ENCODE measurements at places on chromosomes 7 and 10.

- no peak for DNase-seq
These were observed 15.4 kb upstream of the LYZL1 start for GRCh38 chr10:29273478-29273877.

GRCh38 chr7:11193131-11193867 is 219.6 kb downstream of the PHF14 start:
- DNase-seq: no peak

GRCh38 chr7:36349626-36350025 is 40.0 kb upstream of the ANLN start:
- DNase-seq: no peak

- no peak for DNase-seq
These were observed 12.5 kb downstream of the WDR37 start for GRCh38 chr10:1068380-1069361.

DNA sequence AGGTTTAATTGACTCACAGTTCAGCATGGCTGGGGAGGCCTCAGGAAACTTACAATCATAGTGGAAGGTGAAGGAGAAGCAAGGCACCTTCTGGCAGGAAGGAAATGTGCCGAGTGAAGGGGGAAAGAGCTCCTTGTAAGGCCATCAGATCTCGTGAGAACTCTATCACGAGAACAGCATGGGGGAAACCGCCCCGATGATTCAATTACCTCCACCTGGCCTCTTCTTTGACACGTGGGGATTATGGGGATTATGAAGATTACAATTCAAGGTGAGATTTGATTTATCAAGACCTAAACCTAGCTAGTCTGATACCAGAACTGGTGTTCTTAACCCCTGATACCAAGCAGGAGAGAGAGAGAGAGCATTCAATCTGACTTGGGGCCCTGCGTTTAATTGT is 258.7 kb downstream of the PTEN start:
- no peak for DNase-seq

- DNase-seq: no peak
These were observed 59.6 kb upstream of the CDK13 start for GRCh38 chr7:39890411-39890810.

DNA sequence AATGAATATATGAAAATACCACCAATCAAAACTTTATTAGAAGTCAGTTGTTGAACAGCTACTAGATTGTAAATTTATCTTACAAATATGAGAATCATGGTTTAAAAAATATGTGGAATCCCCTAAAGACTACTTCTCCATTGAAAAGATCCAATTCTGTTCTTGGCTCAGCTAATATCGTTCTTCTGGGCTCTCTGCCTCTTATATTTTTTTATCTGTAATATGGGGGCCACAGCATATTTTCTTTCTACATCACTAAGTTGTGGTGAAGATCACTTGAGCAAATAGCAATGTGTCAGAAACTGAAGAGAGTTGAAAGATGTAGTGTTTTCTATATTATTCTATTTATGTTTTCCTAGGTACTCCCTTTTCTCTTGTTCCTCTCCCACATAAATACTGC is 198.1 kb downstream of the FZD1 start:
- no peak for DNase-seq

DNA sequence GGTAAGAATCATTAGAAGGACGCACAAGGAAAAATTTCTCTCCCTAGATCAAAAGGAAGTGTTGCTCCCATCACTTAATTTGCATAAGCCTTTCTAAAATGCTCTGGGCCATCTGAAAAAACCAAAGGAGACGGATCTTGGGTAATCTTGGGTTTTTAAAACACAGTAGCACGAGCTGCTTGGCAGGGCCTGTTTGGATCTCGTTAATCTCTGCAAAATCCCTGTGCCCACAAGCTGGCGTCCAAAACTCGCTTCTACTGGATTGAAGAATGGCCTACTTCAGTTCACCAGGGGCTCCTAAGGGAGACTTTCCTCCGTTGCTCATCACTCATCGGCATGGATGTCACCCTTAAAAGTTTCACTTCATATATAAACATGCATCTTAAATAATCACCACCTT is 128.6 kb downstream of the RNF216 start:
- no peak for DNase-seq

DNA sequence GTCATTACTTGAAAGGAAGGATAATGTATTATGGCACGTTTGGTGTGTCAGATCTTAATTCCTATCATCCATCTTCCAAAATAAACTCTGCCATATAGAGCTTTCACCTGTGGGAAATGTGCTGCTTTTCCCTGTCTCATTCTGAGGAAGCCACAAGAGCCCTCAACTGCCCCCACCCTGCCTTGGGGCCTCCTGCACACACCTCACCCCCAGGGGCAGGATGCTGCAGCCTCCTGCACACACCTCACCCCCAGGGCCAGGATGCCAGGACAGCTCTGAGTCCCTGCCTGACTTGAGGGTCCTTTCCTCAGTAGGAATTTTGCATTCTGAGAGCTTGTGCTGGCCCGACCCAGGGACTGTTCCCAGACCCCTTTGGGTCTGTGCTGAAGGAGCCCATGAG is 67.1 kb downstream of the COL13A1 start:
- DNase-seq: no peak

- DNase-seq: no peak
These were observed 221.4 kb downstream of the GATA3 start for GRCh38 chr10:8275911-8276310.

- peak; percentile 36 for DNase-seq
These were observed 137.9 kb upstream of the MKI67 start for GRCh38 chr10:128263891-128264688.

DNA sequence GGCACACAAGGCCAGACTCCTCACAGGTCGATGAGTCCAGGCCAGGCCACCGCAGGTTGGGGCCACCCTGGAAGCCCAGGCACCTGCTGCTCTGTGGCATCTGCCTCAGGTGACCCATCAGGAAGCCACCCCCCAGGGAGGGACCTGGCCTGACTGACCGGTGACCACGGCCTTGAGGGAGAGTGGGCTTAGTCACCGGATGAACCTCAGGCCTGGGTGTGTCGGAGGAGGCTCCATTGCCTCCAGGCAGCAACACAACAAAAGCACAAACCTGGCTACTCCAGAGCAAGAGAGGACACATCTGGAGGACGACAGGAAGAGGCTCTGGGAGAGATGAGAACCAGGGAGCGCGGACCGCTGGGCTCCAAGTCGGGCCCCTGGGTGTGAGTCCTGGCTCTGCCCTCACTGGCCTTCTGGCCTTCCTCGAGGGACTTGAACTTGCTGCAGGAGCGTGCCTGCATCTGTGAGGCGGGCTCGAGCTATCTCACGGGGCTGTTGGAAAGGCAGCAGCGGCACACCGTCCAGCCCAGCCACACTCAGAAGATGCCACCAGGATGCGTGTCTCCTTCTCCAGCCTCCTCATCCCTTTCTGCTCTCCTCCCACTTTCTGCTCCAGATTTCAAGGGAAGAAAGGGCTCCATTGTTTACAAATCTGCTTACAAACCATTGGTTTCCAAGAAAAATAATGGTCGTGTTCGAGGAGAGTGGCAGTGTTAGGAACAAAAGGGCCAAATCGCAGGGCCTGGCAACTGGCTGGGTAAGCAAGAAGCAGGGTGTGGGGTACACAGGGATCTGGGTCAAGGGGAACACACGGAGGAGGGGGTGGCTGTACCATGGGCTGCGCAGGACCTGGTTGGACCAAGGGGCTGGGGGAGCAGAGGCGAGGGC is 152.9 kb downstream of the ADAM12 start:
- DNase-seq: no peak

DNA sequence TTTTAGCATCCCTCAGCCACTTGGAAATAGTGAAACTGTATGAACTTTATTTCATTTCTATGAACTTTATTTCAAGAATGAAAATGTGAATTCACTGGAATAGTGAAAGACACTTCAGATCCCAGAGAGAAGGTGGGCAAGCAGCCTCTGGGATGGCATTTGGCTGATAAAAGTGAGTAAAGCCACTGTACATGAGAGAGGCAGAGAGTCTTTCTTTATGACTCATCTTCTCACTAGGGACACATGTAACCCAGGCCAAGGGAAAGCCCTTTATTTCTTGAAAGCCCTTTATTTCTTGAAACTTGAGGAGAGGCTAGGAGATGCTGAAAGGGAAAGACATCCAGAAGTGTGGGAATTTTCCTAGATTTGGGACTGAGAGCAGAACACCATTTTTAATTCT is 148.9 kb upstream of the SMIM30 start:
- no peak for DNase-seq

GRCh38 chr10:21943633-21944265 is 59.8 kb downstream of the DNAJC1 start:
- DNase-seq: no peak

GRCh38 chr7:104548861-104549260 is 220.5 kb downstream of the LHFPL3 start:
- no peak for DNase-seq

DNA sequence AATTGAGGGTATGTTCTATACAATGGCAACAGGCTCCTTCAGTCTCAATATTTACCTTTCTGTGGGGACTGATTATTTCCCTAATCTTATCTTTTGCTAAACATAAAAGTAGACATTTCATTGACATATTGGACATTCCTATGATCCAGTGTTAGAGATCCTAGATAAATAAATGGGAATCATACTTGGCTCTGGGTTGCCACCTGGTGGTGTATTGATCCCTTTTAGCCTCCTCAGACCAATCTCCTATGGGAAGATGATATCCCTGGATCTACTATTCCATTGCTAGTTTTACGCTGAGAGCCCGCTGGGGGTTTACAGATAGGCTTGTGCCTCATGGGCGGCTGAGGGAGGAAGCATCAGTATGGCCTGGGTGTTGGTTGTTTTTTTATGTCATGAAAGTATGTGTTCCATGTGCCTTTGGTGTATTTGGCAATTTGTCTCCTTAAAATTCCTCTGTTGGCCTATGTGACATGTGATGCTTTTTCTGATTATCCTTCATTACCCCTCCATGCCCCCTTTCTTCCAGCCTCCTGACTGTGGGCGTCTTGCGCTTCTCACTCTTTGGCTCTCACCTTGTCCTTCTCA is 18.8 kb downstream of the CELF2 start:
- no peak for DNase-seq

DNA sequence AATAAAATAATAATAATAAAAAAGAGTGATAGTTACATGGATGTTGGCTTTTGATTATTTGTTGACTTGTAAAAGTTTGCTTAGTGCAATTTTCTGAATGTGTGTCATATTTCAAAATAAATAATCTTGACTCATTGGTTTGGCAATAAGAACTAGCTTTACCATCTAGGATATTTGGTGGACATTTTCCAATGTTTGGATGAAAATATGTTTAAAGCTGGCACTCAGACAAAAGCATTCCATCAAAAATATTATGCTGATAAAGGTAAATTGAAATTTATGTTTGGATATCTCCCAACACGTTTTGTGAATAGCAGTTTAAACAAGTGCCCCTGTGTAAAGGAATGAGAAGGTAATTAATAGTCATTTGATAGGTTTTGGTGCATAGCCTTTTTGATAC is 62.5 kb upstream of the KCNMA1 start:
- no peak for DNase-seq

DNA sequence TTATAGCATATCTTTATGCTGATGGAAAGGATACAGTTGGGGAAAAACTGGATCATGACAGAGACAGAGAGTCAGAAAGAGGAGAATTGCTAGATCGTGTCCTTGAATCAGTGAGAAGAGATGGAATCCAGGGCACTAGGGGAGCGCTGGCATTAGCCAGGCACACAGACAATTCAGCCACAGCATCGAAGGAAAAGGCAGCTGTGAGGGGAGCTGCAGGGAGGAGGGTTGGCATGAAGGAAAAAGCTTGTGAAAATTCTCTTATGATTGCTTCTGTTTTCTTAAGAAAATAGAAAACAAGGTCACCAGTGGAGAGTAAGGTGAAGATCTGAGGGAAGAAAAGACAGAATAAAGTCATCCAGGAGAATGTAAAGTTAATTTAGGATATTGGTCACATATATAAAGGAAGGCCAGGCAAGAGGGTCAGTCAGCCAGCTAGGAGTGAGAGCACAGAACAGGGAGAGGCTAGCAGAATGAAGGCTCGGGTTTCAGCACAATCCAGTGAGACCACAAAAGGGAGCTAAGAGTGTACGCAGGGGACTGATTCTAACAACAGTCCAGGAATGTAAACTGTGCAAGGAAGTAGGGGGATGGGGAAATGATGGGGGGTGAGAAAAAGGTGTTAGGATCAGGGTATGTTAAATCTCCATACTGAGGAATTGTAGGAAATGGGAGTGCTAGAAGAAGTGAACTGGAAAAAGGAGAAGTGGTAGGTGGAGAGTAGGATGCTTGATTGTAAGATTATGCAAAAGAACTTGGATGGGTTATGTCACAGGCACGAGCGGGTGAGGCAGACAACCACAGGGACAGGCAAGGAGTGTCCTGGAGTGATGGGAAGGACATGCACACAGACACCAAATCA is 112.0 kb downstream of the RNF32 start:
- DNase-seq: no peak

DNA sequence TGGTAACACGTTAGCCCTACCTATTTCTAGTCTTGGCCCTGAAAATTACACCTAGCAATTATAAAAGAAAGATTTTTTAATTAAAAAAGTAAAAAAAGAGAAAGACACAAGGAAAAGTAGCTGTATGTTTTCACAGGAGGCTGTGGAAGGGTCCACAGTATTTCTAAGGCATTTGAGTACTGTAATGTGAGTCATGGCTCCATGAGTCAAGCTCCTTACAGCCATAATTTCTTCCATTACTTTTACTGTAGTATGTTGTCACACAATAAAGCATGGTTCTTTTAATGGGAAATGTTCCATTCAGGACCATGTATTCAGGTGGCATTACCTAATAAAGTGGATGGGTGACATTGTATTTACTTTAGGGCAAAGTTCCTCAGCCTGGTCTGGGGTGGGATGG is 113.4 kb downstream of the GPR37 start:
- no peak for DNase-seq
